Stimulated activated CD8-positive, alpha-beta memory T cell treated with anti-CD3 and anti-CD28 coated beads, Interleukin-2, amount 100 ng/mL, for 1 hour (primary cell): ENCODE measurements at places on chromosomes 7 and 10.

- no peak for DNase-seq
Observed at GRCh38 chr10:63722537-63722936, 201.3 kb downstream of the REEP3 start.

DNA sequence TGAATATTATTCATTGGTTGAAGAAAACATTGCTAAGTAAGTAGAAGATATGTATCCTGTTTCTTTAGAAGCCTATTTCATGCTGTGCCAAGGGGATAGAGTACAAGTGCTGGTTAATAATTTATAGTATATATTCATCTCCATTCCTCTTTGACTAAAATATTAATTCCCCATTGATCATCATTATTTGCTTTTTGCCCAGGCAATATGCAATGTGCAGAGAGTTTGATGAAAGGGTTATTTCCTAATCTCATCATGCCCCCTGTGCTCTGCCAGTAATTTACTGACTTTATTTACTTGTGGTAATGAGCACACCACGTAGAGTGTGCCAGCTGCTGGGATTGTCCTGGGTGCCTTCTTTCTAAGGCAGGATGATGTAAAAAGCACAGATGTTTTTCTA, 180.9 kb downstream of the REEP3 start:
- no peak for DNase-seq

DNA sequence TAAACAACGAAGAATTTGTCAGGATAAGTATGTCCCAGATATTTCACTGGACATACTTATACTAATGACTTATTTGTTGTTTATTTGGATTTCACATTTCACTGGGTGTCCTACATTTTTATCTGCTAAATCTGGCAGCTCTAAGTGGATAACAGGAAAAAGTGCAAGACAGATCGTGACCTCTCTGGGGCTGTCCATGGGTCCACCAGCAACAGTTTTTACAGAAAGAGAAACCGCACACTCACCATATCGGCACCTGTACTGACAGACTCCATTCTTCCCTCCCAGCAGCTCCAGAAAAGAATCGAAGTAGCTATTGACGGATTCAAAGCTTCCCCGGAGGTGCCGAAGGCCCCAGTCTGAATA, 393 bp downstream of the PLA2G12B start:
- no peak for DNase-seq

GRCh38 chr10:3203016-3203811, 30.6 kb upstream of the PITRM1 start:
- no peak for DNase-seq

DNA sequence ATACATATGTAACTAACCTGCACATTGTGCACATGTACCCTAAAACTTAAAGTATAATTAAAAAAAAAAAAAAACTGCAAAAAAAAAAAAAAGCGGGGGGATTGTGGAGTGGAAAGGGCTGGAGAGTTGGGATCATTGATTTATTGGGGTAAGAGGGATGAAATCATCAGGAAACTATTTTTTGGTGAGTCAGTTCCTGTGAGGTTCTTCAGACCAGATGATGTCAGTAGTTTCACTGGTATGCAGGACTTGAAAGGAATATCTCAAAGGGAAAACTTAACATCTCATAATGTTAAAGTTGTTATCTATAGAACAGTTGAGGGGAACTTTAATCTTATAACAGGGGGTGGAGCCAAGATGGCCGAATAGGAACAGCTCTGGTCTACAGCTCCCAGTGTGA, 32.6 kb upstream of the TECTB start:
- DNase-seq, result no peak

DNA sequence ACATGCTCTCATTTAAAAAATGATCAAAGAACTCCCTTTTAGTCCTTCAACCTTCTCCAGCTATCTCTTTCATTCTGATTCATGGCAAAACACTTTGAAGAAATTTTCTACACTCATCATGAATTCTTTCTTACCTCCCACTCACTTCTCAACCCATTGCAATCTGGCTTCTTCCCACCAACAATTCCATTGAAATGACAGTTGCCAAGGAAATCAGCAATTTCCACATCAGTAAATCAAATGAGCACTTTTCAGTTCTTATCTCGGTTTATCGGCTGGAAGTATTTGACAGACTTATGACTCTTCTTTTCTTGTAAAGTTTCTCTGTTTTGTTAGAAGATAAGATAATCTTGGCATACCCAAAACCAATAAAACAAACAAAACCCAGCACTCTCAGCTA, 99.1 kb upstream of the CACNA2D1 start:
- no peak for DNase-seq

DNA sequence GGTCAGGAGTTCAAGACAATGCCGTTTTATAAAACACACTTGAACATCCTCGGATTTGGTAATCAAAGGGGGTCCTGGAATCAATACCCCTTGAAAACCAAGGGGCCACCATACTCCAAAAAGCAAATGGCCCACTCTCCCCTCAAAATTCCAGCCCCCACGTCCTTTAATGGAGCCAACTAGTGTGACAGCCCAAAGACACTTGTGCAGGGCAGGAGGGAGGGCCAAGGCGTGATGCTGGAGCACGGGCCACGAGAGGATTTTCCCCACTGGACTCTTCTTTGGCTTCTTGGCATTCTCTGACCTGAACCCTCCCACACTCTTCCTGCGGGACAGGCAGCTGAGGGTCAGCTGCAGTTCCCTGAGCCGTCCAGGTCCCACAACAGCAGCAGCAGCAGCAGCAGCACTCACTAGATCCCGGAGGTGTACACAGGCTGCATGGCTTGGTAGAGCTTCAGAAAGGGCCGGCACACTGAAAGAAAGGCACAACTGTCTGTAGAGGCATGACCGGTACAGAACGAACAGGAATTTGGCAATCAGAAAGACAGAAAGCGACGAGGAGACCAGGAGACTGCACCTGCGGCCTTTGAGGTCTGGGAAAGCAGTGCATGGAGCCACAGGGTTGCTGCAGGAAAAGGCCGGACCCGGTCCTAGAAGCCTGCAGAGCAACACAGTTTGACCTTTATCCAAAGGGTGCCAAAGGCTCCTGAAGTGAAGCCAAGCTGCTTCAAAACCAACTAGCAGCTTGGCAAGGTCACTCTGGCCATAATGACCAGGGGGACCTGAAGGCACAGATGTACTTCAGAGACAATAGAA, 168.2 kb downstream of the TNS3 start:
- DNase-seq, result no peak

DNA sequence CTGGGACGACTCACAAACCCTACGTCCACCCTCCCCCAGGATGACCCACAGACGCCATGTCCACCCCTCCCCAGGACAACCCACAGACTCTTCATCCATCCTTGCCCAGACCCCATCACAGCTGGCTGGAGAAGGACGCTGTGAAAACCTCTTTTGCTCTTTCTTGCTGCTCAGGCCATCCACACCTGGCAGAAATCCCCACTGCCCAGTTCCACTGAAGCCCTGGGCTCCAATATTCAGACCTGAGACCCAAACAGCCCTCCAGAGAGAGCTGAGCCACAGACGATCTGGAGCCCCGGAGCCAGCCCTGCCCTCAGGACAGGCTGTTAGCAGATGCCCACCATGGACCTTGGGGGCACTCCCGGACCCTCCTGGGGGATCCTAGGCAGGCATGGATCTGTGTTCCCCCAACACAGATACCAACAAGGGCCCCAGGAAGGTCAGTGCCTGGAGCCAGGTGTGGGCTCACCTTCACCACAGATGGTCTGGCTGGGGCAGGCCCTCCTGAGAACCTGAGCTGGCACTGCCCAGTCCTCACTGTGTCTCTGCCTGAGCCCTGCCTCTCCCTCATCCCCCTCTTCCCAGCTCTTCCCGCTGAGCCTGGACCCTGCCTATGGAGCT, 226.2 kb downstream of the PTPRN2 start:
- DNase-seq, result no peak

- no peak for DNase-seq
Observed at GRCh38 chr7:104550362-104550761, 222.0 kb downstream of the LHFPL3 start.
